Heart right ventricle (tissue), 16 donors: ENCODE measurements at places on chromosomes 1 and 21. TPM values are rescaled to one million over a fixed set of nuclear protein-coding genes. Genes with fewer than 3 reads are reported as not detected.

DNA sequence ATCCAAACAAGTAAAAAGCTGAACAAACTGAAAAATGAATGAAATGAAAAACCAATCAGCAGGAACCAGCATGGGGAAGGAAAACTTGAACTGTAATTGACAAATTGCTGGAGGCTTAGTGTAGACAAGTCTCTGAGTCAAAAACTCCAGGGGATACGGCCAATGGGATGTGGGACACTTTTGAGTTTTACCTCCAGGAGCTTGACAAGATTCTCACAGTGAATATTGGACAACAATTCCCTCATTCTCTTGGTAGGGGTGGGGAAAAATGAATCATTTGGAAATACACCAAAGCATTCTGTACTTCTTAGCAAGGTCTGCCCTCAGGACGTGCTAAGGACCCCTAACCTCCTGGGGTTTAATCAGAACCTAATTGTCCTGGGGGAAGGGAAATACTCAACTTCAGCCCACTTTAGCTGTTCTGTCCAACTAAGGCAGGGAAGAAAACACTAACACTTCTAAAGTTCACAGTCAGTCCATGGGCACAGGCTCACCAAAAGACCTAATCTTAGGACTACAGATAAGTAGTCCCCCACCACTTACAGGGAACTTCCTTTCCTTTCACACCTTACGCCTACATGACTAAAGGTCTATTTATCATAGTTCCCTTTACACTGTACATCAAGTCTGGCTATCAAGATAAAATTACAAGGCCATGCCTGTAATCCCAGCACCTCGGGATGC, 60.7 kb upstream of the CDC42BPA start:
- no peaks in the 10 kb centered on the region for H3K4me1 ChIP-seq
- no peak for DNase-seq
- no peaks in the 10 kb centered on the region for H3K36me3 ChIP-seq
- H3K27ac ChIP-seq = no peak overlapping the region
- no peaks in the 10 kb centered on the region for H3K27me3 ChIP-seq
- H3K4me3 ChIP-seq = no peak overlapping the region

DNA sequence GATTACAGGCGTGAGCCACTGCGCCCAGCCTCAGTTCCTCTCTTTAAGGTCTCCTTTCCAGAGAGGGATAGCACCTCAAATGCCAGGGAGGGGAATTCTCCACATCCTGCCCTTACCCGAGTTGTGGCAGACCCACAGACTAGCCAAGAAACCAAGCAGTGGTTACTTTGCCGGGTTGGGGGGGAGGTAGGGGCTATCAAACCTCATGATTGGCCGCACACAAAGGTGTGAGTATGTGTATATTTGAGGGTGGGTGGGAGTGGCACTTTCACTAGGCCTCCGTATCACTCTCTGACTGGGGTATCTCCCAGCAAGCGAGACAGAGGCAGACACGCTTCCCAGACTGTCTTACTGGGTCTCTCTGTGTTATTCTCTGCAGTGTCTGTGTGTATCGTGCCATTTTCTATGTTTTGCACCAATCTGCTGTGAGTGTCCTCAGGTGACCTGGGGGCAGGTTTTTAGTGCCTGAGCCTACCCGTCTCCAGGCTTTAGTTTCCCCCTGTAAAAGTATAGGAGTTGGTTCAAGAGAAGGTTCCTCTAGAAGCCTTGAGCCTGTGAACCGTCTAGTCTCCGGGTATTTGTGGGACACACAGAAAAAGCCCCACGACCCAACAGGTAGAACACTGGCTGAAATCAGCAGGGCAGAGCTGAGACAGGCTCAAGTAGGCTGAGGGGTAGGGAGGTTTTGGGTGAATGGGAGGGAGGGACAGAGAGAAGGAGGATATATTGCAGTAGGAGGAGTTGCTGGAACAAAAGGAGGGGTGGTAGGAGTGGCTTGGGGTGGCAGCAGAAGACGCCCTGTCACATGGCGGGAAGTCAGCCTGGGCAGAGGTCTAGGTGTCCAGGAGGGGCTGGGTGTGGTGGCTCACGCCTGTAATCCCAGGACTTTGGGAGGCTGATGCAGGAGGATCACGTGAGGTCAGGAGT, 10.3 kb downstream of the LMNA start:
- DNase-seq = no peak
- H3K4me3 ChIP-seq = peak overlapping the region; percentile 86
- H3K4me1 ChIP-seq = peaks cover 100% of the 10 kb centered on the region
- peak overlapping the region; percentile 93 for H3K27ac ChIP-seq
- no peaks in the 10 kb centered on the region for H3K36me3 ChIP-seq

DNA sequence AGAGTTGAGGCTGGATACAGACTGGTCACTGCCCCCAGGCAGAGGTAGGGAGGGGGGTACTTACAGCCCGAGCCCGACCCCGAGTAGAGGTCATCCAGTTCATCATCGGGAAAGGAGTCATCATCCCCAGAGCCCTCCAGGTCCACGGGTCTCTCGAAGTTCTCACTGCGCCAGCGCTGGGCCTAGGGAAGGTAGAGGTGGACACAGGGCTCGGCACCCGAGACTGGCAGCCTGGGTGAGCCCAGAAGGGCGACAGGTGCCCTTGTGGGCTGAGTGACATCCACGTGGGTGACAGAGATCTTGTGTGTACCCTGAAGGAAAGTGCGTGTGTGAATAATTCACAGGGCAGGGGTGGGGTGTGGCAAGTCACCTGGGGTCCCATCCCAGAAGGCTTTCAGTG, 30.0 kb downstream of the SDC3 start:
- H3K36me3 ChIP-seq = no peaks in the 10 kb centered on the region
- DNase-seq = no peak
- no peaks in the 10 kb centered on the region for H3K27me3 ChIP-seq
- peaks cover 32% of the 10 kb centered on the region for H3K4me1 ChIP-seq
- H3K4me3 ChIP-seq = no peak overlapping the region

DNA sequence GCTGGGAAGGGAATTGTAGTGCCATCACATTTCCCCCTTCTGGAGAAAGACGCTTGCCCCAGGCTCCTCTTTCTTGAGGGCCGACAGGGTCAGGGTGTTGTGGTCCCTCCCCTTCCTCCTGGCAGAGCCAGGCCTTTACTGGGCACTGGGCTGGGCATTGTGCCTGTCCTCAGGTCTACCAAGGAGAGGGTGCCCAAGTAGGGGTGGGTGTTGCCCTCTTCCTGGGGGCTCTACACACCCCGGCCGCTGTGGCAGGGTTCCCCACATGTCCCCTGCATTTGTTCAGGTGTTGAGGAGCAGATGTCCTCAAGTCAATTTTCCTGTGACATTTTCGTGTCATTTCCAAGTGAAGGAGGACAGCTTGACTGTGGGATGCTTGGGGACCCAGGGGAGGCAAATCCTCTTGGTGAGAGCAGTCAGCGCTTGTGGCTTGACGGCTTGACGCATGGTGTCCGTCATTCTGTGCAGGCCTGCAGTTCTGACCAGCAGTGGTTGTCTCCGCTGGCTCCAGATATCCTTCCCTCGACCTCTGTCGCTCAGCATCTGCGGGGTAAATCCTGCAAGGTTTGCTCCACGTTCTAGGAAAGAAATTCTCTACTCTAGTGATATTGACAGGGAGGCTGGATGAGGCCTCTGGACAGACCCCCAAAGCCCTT, 181.9 kb upstream of the VAMP3 start:
- DNase-seq = no peak
- H3K4me3 ChIP-seq = no peak overlapping the region
- peaks cover 9% of the 10 kb centered on the region for H3K4me1 ChIP-seq
- H3K27me3 ChIP-seq = no peaks in the 10 kb centered on the region

GRCh38 chr1:93177991-93178390, 2.2 kb downstream of the TMED5 start:
- H3K27me3 ChIP-seq = no peaks in the 10 kb centered on the region
- peak overlapping the region; percentile 63 for H3K4me3 ChIP-seq
- H3K36me3 ChIP-seq = peaks cover 23% of the 10 kb centered on the region

- H3K4me3 ChIP-seq = no peak overlapping the region
- peaks cover 25% of the 10 kb centered on the region for H3K4me1 ChIP-seq
- H3K36me3 ChIP-seq = peaks cover 13% of the 10 kb centered on the region
- DNase-seq = no peak
Observed at GRCh38 chr1:193068013-193068412, 8.6 kb downstream of the RO60 start.

- no peak overlapping the region for H3K4me3 ChIP-seq
- H3K27me3 ChIP-seq = peaks cover 27% of the 10 kb centered on the region
- H3K36me3 ChIP-seq = no peaks in the 10 kb centered on the region
- no peak for DNase-seq
- H3K27ac ChIP-seq = no peak overlapping the region
Observed at GRCh38 chr1:50358962-50359361, 64.3 kb downstream of the DMRTA2 start.

- H3K4me1 ChIP-seq = no peaks in the 10 kb centered on the region
- no peaks in the 10 kb centered on the region for H3K27me3 ChIP-seq
- H3K27ac ChIP-seq = no peak overlapping the region
- H3K36me3 ChIP-seq = no peaks in the 10 kb centered on the region
Observed at GRCh38 chr1:5707566-5708345, 284.5 kb downstream of the NPHP4 start.

DNA sequence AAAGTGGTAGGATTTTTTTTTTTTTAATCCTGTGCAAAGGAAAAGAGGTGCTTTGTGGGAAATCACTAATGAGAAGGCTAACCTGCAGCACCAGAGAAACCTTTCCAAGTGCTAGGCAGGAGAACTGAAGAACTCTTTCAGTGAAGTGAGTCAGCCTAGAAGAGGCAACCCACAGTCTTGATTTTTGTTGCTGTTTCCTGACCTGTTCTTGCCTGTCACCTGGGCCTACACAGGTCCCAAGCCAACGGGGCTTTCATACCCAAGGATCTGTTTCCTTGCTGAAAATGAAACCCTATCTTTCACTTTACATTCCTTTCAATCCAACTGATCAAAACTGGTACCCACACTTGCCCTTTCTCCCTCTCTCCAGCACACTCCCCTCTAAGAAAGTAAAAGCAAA, 7.1 kb upstream of the IKBKE start:
- no peak overlapping the region for H3K4me3 ChIP-seq
- DNase-seq = no peak
- peaks cover 12% of the 10 kb centered on the region for H3K36me3 ChIP-seq

GRCh38 chr1:150409504-150410362, 45.8 kb downstream of the RPRD2 start:
- no peak overlapping the region for H3K4me3 ChIP-seq
- no peaks in the 10 kb centered on the region for H3K36me3 ChIP-seq
- H3K27ac ChIP-seq = no peak overlapping the region

- H3K4me3 ChIP-seq = no peak overlapping the region
- peaks cover 64% of the 10 kb centered on the region for H3K4me1 ChIP-seq
- no peaks in the 10 kb centered on the region for H3K27me3 ChIP-seq
- H3K27ac ChIP-seq = no peak overlapping the region
Observed at GRCh38 chr1:56434025-56434424, 145.3 kb downstream of the PLPP3 start.

SRP9 gene
- 177 TPM for total RNA-seq

DNA sequence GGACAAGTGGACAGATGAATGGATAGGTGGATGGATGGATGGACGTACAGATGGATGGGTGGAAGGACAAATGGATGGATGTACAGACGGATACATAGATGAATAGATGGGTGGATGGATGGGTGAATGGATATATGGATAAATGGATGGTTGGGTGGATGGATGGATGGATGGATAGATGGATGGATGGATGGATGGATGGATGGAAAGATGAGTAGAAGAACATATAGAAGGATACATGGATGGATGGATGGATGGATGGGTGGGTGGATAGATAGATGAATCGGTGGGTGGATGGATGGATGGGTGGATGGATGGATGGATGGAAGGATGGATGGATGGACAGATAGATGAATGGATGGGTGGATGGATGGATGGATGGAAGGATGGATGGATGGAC, 274.3 kb downstream of the KAZN start:
- H3K36me3 ChIP-seq = no peaks in the 10 kb centered on the region
- no peak overlapping the region for H3K27ac ChIP-seq
- DNase-seq = no peak
- peaks cover 10% of the 10 kb centered on the region for H3K27me3 ChIP-seq
- no peak overlapping the region for H3K4me3 ChIP-seq
- no peaks in the 10 kb centered on the region for H3K4me1 ChIP-seq

DNA sequence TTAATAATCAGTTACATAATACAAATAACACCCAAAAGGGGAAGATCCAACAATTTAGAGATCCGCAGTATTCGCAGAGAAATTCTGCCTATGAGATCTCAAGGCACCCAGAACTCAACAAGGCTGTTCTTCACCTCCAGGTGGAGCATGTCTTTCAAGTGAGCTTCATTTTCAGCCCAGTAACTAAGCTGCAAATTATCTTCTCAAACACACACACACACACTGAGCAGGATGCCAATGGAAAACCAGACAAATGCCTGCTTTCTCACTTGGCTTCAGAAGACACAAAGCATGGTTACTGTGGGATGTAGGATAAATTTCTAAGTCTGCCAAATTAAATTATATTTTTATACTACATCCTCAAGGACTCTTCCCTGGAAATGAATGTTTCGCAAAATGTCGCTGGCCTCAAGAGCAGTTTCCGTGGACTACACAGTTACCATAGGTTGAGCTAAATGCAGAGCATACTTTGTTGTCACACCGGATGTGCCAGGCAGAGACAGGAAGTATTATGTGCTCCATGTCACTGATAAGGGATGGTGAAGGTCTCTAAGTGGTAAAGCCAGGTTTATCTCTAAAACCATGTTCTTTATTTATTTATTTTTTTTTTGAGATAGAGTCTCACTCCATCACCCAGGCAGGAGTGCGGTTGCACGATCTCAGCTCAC, 30.3 kb downstream of the UBR4 start:
- H3K4me3 ChIP-seq = no peak overlapping the region
- H3K27ac ChIP-seq = no peak overlapping the region
- no peak for DNase-seq

TCHHL1 gene
- not detected for total RNA-seq

GRCh38 chr1:31688233-31688918, 15.4 kb downstream of the COL16A1 start:
- no peaks in the 10 kb centered on the region for H3K4me1 ChIP-seq
- no peak overlapping the region for H3K4me3 ChIP-seq
- H3K27ac ChIP-seq = no peak overlapping the region
- no peak for DNase-seq
- H3K36me3 ChIP-seq = no peaks in the 10 kb centered on the region

- H3K4me3 ChIP-seq = no peak overlapping the region
- peak overlapping the region; percentile 69 for H3K27ac ChIP-seq
- H3K36me3 ChIP-seq = no peaks in the 10 kb centered on the region
- no peaks in the 10 kb centered on the region for H3K27me3 ChIP-seq
Observed at GRCh38 chr1:117675907-117676430, 70.1 kb downstream of the TENT5C start.

ISG15 gene
- total RNA-seq = 17.5 TPM

- peaks cover 12% of the 10 kb centered on the region for H3K4me1 ChIP-seq
- H3K36me3 ChIP-seq = no peaks in the 10 kb centered on the region
- no peaks in the 10 kb centered on the region for H3K27me3 ChIP-seq
- H3K4me3 ChIP-seq = no peak overlapping the region
Observed at GRCh38 chr1:24699628-24700027, 45.6 kb upstream of the CLIC4 start.

SLC2A5 gene
- total RNA-seq = 4.4 TPM

FAM89A gene
- 14.3 TPM for total RNA-seq
